Activated CD4-positive, alpha-beta T cell treated with anti-CD3 and anti-CD28 coated beads, Interleukin-2, amount 50 U/mL, for 1 hour (primary cell): ENCODE measurements at places on chromosomes 1 and 21.

DNA sequence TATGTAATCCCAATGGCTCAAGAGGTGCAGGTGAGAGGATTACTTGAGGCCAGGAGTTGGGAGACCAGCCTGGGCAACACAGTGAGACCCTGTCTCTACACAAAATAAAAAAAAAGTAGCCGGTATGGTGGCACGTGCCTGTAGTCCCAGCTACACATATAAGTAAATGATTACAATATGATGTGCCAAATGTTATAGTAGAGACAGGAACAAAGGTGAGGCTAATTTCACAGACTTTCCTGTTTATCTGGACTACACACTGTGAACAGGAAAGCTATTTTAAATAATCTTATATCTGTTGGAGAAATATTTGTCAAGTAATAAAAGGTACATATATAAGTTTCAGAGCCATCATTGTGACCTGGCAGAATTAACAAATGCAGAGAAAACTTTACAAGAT is 77.7 kb downstream of the UROD start:
- DNase-seq = no peak

GRCh38 chr1:214638459-214638807 is 35.4 kb downstream of the CENPF start:
- no peak for DNase-seq

DNA sequence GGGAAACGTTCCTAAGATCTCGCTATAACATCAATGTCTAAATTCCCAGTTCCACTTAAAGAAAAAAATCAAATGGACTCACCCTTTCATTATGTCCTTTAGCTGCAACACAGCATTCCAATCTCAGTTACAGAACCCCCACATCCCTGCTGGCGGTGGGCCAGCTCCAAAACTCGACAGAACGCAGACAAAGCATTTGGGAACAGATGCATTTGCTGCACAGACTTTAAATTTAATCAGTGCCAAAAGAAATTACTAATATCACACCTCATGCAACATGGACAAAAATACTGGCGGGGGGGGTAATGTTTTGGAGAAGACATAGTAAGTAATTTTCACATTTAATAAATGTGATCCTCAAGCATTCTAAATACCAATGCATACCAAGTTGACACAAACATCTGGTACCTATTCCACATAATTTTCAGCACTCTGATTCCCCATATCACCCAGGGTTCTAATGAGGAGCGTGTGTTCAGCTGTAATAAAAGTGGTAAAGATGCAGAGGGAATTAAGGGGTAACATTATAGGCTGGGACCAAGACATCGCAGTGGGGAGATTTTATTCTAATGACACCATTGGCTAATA is 79.7 kb downstream of the TGFBR3 start:
- no peak for DNase-seq

DNA sequence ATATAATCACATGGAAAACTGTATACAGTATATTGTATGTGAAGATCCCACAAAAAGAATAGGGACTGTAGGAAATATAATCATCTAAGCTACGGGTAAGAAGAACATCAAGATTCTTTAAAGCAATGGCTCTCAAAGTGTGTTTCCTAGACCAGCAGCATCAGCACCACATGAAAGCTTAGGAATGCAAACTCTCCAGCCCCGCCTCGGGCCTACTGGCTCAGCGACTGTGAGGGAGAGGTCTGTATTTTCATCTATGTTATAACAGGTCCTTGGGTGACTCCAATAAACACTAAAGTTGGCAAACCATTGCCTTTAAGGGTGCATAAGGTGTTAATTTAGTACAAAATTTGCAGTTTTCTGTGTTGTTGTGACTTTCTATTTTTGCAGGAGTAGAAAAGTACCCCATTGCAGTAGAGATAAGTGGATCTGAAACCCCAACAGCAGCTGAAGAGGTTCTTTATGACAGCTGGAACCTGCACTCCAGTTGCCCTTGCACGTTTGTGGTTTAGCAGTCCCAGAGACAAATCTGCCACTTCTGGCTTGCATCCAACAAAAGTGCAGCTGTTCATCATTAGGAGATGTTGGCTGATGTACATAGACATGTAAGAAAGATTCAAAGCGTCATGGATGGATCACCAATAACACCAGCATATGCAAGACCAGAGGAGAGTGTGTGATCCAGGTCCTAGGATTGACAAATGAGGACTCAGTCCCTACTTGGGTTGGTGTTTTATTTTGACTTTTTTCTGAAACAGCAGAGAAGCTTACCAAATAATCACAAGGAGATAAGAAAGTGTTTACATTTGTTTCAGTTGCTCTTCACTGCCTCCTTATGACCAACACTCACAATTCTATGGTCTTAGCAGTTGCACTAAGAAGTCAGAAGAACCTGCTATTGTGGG is 15.9 kb upstream of the IFNAR1 start:
- DNase-seq = peak; percentile 17

DNA sequence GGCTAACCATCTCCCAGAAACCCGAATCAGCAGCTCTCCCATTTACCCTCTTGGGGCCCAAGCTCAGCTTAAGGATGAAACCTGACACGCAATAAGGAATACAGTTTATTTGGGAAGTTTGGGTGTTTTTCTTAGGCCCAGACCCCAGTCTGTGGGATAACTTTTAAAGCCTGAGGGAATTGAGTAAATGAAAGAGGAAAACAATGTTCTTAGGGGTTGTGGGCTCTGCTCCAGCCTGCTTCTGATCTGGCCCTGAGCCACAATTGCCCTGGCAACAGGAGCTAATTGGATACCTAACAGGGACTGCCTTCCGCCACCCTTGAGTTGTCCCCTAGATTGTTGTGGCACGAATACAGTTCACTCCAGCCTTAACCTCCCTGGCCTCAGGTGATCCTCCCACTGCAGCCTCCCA is 20.1 kb downstream of the DYRK3 start:
- no peak for DNase-seq

GRCh38 chr1:73593804-73594203 is 604.2 kb downstream of the LRRIQ3 start:
- DNase-seq = no peak

- DNase-seq = no peak
Measured at GRCh38 chr1:167252986-167253385, 32.3 kb downstream of the POU2F1 start.

DNA sequence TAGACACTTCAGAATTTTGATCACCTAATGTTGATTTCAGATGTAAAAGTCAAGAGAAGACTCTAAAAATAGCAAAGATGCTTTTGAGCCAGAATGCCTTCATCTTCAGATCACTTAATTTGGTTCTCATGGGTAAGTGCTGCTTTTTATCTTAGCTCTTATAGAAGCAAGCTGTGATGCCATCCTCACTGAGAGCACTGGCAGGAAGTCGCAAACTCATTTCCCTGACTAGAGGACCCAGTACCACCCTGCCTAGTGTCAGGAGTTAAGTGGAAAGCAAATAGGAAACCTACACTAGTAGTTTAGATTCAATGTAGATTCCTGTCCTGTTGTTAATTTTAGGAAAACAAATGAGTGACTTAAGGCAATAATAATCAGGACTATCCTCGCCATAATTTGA is 12.1 kb downstream of the IFNAR2 start:
- DNase-seq = no peak

DNA sequence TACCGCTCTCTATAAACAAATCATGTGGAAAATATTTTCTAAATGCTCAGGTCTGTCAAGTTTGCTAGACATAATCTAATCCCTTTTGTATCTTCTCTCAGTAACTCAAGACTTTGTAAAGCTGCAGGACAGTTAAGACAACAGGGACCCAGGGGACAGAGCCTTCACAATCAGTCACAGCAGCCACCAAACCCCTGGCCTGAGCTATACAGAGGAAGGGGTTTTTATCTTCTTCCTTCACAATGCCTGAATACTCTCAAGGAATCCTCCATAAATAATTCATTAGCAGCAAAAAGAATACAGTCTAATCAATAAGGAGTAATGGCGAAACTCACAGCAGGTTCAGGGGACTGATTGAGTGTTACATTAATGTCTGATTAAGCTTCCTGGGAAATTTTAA is 368.3 kb downstream of the SMYD3 start:
- DNase-seq = no peak

GRCh38 chr21:42324896-42325295 is 9.7 kb upstream of the TFF3 start:
- no peak for DNase-seq

DNA sequence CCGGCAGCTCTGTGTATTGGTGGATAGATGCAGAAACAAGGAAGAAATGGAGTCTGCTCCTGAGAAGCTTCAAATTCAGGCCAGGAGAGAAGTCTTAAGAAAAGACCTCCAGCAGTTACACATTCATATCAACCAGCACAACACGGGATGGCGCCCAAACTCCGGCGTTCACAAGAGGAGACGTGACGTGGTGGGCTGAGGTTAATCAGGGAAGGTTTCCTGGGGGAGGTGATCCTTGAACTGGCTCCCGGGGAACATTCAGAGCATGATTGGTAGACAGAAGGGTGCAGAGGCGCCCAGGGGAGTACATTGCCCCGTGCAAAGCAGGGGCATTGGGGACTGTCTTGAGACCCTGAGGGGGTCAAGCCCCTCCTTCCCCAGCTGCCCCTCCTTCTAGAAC is 27.7 kb upstream of the SPSB1 start:
- no peak for DNase-seq

GRCh38 chr1:56399326-56399725 is 180.0 kb downstream of the PLPP3 start:
- DNase-seq = no peak

GRCh38 chr1:89089962-89090361 is 25.0 kb upstream of the GBP1 start:
- no peak for DNase-seq

DNA sequence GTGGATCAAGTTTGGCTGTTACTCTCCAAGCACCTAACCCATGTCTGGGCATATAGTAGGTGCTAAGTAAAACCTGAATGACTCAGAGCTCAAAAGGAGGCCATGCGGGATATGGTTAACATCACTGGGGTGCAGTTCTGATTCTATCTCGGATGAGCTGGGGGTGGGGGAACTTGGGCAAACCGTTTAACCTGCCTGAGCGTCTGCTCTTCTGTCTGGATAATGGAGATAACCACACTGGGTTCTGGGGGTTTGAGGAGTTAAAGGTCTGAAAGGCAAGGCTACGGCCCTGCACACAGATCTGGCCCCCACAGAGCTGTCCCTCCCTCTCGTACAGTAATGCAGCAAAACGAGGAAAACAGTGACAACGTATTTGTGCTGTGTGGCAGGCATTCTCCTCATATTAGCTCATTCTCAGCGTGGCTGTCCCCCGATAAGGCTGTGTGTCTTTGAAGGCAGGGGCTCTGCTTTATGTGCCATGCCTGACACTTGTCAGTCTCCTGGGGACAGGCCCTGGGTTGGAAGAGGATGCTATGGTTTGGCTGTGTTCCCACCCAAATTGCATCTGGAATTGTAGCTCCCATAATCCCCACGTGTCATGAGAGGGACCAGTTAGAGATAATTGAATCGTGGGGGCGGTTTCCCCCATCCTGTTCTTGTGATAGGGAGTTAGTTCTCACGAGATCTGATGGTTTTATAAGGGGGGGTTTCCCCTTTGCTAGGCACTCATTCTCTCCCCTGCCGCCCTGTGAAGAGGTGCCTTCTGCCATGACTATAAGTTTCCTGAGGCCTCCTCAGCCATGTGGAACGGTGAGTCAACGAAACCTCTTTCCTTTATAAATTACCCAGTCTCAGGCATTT is 6.8 kb upstream of the ALDH4A1 start:
- DNase-seq = no peak

GRCh38 chr1:114340892-114341291 is 170.1 kb downstream of the TRIM33 start:
- no peak for DNase-seq

DNA sequence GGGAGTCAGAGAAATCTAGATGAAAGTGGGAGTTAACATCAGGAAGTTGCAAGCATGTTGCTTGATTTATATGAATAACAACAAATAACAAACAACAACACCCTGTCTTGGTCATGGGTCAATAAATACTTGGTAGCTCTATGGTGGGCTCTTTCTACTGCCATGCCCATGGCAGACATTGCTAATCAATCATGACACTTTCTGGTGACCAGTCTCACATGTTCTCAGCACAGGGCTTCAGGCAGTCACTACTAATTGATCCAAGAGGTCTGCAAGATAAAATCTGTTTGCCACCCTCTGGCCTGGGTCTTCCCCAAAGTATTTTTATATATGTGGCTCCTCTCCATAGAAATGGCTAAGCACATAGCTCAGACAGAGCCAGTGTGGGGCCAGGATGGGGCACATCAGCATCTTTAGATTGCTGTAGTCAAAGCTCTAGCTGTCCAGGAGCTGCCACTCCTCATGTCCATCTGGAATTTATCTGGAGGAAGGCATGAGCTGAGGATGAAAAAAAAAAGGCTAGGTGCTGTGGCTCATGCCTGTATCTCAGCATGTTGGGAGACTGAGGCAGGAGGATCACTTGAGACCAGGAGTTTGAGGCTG is 51.2 kb downstream of the STUM start:
- no peak for DNase-seq

- no peak for DNase-seq
Measured at GRCh38 chr1:223035724-223036478, 107.1 kb downstream of the TLR5 start.

DNA sequence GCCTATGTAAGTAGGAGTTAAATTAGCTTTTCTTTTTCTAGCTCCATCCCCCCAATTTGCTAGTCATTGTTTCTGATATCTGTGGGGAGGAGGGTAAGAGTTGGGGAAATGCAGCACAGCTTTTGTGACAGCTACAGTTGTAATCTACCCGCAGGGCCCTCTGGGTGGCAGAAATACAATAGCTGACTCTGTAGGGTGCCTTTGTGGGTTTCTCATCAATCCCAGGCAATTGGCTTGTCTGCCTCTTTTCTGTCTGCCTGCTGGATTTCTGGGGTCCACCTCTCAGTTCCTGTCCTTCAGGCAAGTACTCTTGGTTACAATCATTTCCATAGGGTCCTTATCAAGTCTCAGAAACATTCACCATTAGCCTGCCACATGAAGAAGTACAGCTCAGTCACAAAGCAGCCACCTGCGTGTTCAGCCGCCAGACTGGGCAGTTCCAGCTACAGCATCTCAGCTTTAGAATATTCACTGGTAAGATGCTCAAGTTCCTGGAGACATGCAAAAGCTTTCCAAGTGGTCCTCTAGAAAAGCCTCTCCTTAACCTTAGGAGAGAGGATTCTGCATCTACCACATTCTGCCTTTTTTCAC is 19.2 kb upstream of the SLC44A5 start:
- no peak for DNase-seq

- DNase-seq = no peak
Measured at GRCh38 chr21:17406202-17406601, 106.6 kb upstream of the CXADR start.

- DNase-seq = no peak
Measured at GRCh38 chr1:12138196-12139168, 28.3 kb upstream of the TNFRSF1B start.

- DNase-seq = peak; percentile 56
Measured at GRCh38 chr1:231866392-231867331, 240.1 kb downstream of the DISC1 start.

- DNase-seq = no peak
Measured at GRCh38 chr1:225146478-225146877, 217.0 kb downstream of the DNAH14 start.

DNA sequence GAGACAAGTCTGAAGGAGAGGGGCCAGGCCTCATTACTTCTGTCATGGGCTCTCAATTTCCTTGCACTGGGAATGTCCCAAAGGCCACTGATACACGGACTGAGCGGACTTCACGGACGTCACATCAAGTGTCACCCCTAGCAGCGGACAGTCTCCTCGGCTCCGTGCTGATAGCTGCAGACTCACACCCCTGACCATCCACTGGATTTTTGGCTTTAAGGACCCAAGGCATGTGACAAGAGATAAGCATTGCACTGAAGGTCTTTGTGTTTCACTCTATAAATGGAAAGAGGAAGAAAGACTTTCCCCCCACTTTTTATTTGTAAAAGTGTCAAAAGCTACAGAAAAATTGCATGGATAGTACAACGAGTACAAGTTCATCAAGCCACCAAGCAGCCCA is 200.4 kb upstream of the FGGY start:
- DNase-seq = no peak
